ENCODE measurements at places on chromosomes 7 and 10.

DNA sequence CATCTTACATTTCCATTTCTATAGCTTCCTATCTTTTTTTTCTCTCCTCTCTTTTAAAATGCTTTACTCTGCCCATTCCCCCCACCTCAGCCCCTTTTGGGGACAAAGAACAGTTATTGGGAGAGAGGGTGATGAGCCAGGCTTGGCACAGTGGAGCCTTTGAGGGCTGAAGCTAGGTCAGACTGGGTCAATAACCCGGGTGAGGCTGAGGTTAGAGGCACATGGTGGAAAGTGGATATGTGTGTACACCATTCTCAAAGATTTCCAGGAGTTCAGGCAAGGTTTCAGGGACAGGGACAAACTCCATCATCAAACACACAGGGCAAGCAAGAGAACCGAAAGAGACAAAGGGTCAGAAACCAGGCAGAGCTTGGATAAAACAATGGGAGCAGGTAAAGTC, 11.5 kb downstream of the ABCB4 start:
- no peak for DNase-seq

DNA sequence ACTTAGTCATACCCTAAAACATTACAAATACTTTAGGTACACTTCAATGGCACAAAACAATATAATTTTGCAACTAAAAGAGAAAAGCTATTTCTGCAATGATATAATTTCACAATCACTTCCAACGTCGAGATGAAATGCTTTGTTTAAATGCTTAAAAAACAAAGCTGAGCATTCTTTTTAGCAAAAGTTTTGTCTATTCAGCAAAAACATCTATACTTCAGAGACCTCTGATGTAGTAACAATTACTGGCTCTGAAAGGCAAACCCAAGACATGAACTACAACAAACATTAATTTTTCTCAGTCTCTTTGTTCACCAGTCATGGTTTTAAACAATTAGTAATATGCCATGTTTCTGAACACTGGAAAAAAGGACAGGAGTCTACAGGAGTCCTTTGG, 16.4 kb downstream of the OAT start:
- DNase-seq = no peak

- DNase-seq = no peak
Observed at GRCh38 chr10:43419997-43420368, 11.0 kb upstream of the HNRNPF start.

- no peak for DNase-seq
Observed at GRCh38 chr7:65809982-65810288, 62.9 kb upstream of the VKORC1L1 start.

DNA sequence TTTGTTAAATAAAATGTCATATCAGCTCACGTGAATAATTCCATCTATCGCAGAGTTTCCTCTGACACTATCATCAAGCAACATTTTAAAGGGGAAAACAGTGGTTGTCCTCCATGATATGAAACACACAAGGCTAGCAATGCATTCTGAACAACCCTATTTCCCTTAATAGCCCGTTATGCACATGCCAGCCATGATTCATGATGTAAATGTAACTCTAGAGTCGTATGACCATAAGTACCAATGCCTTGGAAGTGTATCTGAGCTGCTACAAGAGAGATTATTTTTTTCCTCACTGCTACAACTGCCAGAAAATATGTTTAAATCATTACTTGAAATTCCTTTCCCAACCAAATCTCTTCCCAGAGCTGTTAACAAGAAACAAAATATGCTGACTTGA, 159.4 kb downstream of the GRM8 start:
- no peak for DNase-seq

DNA sequence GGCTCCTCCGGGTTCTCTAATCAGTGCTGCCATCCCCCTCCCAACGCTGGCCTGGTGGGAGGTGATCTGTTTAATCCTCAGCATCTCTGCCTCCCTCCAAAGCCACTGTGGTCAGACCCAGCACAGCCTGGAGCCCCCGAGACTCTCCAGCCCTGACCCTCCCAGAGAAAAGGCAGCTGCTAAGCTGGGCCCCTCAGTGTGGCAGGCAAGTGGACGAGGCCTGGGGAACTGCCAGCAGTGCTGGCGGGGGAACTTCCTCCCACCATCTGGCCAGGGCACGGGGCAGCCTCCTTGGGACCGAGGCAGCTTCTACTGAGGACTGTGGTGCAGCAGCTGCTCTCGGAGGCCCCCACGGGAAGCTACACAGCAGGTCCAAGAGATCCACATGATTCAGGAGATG, 51.1 kb downstream of the DPYSL4 start:
- DNase-seq = no peak

DNA sequence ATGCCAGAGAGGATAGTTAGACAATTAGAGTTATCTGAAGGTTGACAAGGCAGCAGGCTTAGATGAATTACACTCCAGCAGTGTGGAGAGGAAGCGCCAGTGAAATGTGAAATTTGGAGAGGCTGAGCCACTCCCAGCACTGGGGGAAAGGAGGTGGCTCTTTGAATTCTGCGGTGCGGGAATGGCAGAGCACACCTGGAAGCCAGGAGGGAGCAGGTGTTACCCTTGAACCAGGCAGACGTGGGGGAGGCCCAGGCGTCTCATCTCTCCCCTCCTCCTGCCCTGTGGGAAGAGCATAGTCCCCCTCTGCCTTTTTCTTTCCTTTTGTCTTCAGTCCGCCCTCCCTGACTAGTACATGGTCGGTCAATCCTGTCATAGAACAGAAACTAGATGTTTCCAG, 203.1 kb downstream of the DPP6 start:
- no peak for DNase-seq

- DNase-seq = no peak
Observed at GRCh38 chr7:117194445-117194844, 128.4 kb downstream of the WNT2 start.

- DNase-seq = no peak
Observed at GRCh38 chr7:157437519-157438061, 100.8 kb downstream of the DNAJB6 start.

DNA sequence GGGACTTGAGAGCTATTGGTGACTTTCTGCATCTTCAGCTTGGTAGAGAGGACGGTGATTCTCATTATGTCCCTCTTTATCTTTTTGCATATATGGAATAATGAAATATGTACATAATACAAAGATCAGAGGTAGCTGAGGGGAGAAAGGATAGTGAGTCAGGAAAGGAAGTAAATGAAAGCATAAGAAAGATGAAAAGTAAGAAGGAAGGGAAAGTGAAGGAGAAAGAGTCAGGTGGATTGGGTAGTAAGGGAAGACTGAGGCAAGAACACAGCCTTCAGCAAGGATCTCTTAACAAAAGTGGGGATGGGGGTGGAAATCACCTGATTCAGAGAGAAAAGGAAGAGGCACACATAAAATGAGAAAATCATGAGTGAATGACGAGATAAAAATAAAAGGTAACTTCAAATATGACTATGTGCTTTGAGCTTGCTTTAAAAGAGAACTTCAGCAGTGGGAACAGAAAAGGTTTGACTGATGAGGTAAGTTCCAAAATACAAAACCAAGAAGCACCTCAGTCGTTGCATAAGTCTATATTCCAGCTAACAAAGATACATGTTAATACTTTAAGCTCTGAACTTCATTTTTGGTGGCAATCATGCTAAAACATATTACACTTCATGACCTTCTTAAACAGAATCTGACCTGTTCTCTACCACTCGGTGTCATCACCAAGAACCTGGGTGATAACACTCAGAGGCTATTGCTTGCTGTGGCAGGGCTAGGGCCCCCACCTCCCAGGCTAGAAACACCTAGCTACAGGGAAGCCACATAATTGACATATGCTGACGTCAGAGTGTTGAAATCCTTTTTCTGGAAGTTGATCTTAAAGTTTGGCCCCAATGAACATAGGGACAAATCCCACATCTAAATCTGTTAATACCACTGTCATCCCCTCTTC, 32.9 kb downstream of the NRCAM start:
- no peak for DNase-seq

GRCh38 chr7:94442639-94443038, 47.9 kb downstream of the COL1A2 start:
- DNase-seq = no peak

- no peak for DNase-seq
Observed at GRCh38 chr10:24127516-24127915, 81.4 kb upstream of the KIAA1217 start.

GRCh38 chr7:158587162-158588084, at the start of gene PTPRN2:
TSS of gene PTPRN2 (minus strand) at chr7:158587823.
- peak; percentile 55 for DNase-seq

DNA sequence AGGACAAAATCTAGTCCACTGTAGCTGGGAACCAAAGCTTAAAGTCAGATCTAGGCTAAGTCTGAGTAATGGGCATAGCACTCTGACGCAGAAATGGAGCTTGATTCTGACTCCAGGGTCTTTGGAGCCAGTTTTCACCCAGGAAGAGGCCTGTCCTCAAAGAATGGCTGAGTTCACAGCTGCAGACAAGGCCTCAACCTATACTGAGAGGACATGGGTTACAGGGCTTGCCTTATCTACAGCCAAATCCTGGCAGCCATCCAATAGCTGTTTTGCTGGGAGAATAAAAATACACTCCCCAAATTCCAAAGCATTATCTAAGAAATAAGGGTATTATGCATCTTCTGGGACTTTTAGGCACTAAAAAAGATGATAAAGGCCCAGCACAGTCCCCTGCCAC, 154.8 kb downstream of the RAPGEF5 start:
- DNase-seq = no peak

Data from posterior cingulate gyrus (tissue), 11 donors.